AG09309 (cell line): ENCODE measurements at places on chromosomes 4 and X.

DNA sequence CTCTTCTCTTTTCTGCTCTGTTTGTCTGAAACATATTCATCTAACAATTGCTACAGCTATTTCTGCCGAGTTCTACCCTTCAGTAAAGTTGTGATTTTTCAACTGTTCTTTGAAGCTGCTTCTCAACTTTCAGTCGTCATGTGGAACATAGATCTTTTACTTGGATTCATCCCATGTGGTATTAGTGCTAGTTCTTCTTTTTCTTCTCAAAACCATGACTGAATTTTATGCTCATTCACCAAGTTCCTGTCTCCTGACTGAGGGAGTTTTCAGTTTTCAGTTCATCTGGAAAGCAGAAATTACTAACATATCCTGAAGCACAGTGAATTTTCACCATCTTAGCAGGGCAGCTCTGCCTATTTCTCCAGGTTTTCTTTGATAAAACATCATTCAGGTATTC, 12.1 kb downstream of the ACSL4 start:
- DNase-seq, result no peak

DNA sequence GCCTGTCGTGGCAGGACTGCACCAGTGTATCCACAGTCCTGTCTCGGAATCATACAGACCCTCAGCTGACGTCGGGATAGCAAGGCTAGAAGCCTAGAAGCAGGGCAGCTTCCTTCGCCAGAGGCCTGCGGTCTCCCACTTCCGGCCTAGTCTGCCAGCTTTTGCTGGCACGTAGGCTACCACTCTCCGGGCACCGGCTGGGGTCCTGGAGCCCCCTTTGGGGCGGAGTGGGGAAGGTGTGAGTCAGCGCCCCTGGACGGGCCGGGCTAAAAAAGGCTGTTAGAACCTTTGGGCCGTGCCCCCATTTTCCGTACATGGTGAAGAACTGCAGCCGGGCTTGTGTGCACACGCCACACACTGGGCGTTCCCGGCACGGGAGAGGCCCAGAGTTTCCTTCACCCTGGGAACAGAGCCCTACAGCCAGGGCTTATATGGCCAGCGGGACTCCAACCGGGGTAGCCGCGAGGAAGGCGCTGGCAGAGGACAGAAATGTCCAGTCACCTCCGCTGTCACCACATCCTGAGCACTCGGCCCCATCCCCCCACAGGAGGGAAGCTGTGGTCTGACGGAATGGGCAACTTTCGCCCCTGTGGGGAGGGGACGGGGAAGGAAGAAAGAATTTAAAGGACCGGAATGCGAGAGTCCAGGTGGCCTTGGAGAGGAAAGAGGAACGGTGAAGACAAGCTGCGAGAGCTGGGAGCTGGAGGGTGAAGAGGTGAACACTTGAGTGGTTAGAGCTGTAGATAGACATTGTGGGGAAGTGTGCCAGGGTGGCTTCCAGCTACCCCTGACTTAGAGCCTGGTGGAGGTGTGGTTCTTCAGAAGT, 4.6 kb downstream of the MAGIX start:
- peak; percentile 49 for DNase-seq

- DNase-seq, result no peak
Observed at GRCh38 chrX:118497180-118497818, 1.7 kb downstream of the DOCK11 start.

GRCh38 chr4:54225598-54226403, 3.3 kb upstream of the PDGFRA start:
- no peak for DNase-seq

- no peak for DNase-seq
Observed at GRCh38 chrX:105464618-105465017, 244.1 kb upstream of the TEX13A start.

DNA sequence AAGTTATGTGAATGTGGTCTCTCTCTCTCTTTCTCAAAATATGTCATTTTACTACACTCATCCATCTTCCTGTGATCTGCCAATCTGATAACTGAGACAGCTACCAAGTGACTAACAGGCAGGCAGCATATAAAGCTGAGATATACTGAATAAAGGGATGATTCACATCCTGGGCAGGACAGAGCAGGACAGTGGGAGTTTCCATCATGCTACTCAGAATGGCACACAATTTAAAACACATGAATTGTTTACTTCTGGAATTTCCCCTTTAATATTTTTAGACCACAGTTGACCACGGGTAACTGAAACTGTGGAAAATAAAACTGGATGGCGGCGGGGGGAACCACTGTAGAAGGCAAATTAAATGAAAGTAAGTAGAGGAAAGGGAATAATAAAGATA, 58.6 kb upstream of the DCTD start:
- peak; percentile 67 for DNase-seq

DNA sequence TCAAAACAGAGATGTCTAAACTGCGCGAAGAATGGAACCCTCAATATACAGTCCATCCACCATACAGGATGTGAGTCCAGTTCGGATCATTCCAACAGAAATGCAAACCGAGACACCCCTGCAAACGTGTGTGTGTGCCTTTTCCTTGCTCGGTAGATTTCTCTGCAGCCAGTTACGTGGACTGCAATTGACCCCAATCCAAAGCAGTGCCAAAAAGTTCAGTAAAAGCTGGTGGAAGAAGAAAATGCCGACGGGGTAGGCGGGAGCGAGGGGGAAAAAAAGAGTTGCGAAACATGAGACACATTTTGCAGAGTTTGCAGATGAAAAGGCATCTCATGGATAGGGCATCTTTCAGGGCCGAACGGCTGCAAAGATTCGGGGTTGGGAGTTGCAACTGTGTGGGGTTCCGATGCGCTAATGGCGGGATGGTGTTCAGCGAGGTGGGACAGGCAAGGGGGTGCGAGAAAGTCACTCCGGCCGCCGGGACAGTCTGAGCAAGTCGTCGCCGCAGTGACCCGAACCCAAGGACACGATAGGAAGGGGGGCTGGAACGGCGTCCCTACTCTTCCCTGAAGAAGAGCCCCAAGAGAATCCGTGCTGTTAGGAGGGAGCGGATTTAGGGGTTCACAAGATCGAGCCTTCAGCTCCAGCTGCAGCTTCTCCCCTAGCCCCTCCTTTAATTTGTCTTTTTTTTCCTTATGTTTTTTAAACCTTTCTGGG, 3.8 kb downstream of the PHOX2B start:
- DNase-seq, result no peak

- DNase-seq, result peak; percentile 70
Observed at GRCh38 chrX:39808471-39808917, 289.3 kb downstream of the BCOR start.

- DNase-seq, result no peak
Observed at GRCh38 chrX:67564475-67564874, 20.7 kb downstream of the AR start.

DNA sequence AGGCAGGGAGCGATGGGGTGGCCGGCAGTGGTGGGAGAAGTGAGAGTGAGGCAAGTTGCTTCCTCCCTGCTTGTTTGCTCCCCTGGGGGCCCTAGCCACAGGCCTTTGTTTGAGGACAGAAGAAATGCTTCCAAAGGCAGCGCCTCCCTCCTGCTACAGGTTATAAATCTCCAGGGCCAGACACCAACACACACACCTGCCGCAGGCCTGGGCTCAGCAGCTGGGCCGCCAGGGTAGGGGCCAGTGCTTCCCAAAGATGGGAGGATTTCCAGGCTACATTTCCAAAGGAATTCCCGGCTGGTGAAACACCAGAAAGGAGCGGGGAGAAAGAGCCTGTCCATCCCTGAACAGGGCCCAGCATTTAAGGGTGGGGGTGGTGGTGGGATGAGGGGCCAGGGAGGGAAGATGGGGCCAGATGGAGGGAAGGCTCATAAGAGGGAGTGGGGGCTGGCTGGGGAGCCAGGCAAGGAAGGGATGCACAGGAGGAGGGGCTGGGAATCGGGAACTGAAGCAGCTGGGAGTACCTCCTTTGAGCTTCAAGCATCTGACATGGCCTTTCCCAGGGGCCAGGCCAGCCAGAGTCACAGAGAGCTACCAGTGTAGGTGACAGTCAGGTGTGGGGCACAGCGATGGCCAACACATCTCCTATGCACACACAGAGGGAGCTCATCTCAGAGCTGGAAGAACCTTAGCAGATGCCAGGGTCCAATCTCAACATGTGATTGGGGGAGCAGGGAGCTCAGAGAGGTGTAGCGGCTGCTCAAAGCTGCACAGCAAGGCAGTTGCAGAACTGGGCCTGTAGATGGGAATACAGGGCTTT, 143.9 kb downstream of the PJA1 start:
- no peak for DNase-seq

- no peak for DNase-seq
Observed at GRCh38 chrX:154051201-154051810, 31.6 kb upstream of the IRAK1 start.

DNA sequence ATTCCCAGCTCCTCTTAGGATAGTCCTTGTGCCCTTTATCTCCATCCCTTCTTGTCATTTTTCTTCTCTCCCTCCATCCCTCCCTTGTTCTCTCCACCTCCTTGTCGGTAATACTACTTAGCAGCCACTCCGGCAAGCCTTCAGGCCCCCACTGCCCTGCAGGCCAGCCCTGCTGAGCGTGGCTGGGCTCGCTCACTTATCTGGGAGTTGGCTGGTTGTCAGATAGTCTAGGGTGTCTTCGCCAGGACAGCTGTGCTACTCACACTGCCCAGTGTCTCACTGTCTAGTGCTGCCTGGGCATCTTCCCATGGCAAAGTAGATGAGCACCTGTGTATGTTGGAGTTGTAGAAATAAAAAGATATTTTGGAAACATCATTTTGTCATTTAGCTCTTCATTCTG, 75.0 kb downstream of the STK32B start:
- DNase-seq, result no peak

DNA sequence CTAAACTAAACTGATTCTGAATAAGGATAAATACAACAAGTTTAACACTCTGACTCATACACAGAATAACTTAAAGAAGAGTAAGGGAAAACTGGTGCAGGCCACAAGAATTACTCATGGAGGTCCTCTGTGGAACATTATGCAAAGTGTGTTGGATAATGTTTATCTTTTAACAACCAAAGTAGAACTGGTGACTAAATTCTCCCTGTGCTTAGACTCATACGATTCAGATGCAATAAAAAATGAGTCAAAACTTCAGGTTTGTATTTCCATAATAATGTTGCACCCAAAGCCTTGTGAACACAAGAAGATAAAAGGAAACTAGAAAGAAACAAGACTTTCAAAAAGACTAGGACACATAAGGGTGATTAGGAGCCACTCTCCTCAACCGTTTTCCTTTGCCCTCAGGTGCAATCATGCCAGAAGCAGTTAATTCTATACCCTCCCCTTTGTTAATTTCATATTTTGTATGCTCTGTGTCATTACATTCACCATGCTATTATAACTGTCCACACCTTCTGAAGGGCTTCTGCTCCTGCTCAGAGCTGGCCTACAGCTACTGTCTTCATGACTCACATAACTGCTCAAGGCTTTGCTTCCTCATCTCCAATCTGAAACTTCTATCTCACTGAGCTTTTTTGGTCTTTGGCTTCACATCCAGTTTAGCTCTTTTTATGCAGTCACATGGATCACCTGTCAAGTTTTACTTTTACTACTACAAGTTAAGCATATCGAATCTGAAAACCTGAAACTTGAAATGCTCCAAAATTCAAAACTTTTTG, 60.2 kb downstream of the KCNIP4 start:
- peak; percentile 87 for DNase-seq

GRCh38 chrX:121322159-121322558, 274.7 kb downstream of the GLUD2 start:
- DNase-seq, result no peak

- DNase-seq, result no peak
Observed at GRCh38 chrX:69919749-69920148, 130.0 kb downstream of the AWAT2 start.

GRCh38 chrX:154719132-154719675, 31.7 kb downstream of the GAB3 start:
- no peak for DNase-seq

GRCh38 chrX:153477901-153478300, 7.5 kb upstream of the HAUS7 start:
- DNase-seq, result no peak

DNA sequence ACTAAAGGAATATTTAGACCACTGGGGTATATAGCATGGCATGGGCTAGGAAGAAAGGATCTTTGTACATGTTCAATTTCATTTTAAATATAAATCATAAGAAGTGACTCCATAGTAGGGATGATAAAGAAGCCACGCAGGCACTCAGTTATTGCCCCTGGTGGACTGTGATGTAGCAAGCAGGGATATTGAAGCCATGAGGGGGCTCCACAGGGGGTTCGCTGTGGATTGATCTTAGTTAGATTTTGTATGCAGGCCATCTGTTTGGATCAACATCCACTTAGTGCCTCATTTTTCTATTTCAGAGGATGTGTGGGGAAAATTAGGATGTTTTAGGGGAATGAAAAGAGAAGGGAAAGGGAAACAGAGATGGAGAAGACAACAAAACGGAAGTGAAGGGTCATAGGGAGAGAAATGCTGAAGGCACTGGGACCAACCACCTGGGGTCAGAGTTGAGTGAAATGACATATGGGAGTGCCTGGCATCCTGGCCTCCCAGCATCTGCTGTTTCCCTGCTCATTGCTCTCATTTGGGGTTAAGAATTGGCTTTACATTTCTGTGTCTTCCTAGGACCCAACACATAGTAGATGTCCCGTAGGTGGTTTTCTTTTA, 11.2 kb upstream of the FREM3 start:
- DNase-seq, result no peak

DNA sequence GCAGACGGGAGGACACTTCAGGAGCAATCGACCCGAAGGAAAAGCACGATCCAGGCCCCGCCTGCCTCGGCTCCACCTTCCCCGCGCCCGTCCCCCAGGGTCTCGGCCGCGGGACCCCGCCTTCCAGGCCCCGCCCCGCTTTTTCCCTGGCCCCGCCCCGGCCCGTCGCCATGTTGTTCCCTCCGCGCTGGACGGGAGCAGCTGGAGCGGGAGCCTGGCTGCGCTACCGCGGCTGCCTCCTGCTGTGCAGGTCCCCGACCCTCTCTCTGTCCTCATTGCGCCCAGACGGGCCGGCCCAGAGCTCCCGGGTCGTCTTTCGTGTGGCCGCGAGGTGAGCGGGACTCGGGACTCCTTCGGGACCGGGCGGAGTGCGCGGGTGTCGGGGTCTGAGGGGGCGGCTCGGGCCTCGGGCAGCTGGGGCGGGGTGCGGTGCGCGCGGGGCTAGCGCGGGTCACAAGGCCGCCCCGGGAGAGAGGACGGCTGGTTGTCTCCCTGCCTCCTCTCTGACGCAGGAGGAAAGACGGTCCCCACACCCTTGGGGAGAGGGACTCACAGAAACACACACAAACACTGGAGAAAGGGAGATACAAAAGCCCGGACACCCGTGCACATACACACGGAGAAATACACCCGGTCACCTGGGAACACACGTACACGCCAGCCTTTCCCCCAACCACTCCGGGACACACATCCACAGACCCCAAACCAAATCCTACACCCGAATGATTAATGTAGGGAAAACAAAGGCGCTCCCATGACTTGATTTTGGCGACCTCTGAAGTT, at the start of gene RAB9A:
TSS of gene RAB9A (plus strand) at position 171 of the 783 bp plus-strand sequence. CDS start 19,619 bp downstream, outside the sequence.
- DNase-seq, result no peak

DNA sequence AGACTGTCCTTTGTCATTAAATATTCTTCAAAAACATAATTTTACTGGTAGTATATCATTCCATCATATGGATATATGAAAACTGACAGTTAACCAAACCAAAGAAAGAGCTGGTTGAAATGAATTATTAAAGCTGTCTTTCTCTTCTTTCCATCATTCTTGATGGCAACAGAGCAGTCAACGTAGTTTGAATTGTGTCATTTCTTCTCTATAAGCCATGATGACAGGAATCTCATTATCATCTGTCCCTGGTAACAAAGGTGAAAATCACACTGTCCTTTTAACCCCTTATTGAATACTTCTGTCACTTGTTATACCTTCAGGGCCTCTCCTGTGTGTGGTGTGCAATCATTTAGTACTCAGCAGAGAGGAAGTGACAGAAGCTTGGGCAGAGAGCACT, 197.0 kb upstream of the SLITRK2 start:
- no peak for DNase-seq

GRCh38 chr4:8198906-8199593, at the start of gene SH3TC1:
Gene SH3TC1 (plus strand): TSS chr4:8199290. CDS start chr4:8205195, 5,905 bp downstream.
- DNase-seq, result no peak
